IMR-90 (cell line): ENCODE measurements at places on chromosomes 2 and 18. TPM values are rescaled to one million over a fixed set of nuclear protein-coding genes. Genes with fewer than 3 reads are reported as not detected.
A peak's percentile ranks its signal among the peaks of the same experiment; 100 is the strongest.

- peak; percentile 58 for DNase-seq
Measured at GRCh38 chr18:79857082-79857671, 59.4 kb downstream of the KCNG2 start.

GRCh38 chr2:187552828-187553681 lies 1.2 kb downstream of the TFPI start:
- DNase-seq = peak; percentile 91

DNA sequence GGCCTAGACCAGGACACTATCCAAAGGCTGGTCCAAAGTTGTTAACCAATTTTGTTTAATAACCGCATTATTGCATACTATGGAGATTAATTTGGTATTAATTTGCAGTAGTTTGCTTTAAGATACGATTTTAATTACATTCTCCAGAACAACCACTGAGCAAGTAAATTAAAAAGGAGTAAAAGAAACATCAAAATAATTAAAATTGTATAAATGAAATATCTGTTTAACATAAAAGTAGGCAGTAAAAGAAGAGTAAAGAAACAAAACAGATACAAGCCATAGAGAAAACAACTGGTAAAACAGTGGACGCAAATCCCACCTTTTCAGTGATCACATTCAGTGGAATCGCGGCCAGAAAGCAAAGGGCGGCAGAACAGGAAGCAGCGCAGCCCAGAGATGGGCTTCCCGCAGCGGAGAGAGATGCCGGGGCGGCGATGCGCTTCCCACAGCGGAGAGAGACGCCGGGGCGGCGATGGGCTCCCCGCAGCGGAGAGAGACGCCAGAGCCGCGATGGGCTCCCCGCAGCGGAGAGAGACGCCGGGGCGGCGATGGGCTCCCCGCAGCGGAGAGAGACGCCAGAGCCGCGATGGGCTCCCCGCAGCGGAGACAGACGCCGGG lies 176.8 kb downstream of the RTP5 start:
- no peak for DNase-seq

Gene ST8SIA5
- total RNA-seq = not detected in 2 replicates

GRCh38 chr2:28219138-28219537 lies 173.5 kb upstream of the FOSL2 start:
- peak; percentile 43 for DNase-seq

GRCh38 chr18:48929212-48929612 lies 21.6 kb downstream of the SMAD7 start:
- DNase-seq = peak; percentile 33

DNA sequence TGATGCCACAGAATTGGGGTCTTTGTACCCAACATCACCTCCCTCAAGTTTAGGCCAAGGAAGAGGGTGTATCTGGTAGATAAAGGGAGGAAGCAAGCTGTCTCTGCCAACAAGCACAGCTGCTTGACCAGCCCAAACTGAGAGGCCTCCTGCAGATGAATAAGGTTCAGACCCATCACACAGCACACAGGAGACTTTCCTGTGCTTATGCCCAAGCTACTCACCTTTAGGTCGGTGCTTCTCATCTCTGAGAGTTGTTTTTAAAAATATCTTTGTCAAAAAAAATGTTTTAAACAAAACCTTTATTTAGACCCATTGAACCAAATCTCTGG lies 24.7 kb upstream of the SP3 start:
- DNase-seq = no peak

Gene GALR1
- not detected in 2 replicates for total RNA-seq

GRCh38 chr2:230987137-230988020 lies 8.5 kb upstream of the SPATA3 start:
- peak; percentile 47 for DNase-seq

DNA sequence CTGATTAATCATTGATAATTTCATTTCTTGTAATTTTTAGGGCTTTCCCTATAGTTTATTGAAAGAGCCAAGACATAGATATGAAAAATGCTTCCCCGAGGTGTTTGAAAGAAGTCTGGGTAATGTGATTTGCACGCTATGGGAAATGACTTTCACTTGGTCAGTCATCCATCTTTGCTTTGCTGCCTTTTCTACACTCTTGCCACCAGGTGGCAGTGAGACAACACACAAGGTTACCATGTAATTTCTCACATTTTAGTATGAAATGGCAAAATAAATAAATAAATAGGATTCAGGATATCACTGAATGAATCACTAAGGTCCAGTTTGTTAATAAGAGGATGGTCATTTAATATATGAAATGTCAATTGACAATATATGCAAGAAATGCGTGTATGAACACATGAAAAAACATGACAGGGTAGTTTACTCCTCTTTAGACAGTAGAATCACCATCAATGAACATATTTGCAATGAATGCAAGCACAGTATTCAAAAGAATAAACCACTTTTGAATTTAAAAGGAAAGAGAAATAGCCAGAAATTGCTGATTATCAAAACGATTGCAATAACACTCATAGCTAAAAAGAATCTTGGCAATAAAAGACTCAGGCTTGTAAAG lies 52.2 kb upstream of the KCNH7 start:
- peak; percentile 40 for DNase-seq

- no peak for DNase-seq
Measured at GRCh38 chr18:29174891-29175290, 998.0 kb upstream of the CDH2 start.

DNA sequence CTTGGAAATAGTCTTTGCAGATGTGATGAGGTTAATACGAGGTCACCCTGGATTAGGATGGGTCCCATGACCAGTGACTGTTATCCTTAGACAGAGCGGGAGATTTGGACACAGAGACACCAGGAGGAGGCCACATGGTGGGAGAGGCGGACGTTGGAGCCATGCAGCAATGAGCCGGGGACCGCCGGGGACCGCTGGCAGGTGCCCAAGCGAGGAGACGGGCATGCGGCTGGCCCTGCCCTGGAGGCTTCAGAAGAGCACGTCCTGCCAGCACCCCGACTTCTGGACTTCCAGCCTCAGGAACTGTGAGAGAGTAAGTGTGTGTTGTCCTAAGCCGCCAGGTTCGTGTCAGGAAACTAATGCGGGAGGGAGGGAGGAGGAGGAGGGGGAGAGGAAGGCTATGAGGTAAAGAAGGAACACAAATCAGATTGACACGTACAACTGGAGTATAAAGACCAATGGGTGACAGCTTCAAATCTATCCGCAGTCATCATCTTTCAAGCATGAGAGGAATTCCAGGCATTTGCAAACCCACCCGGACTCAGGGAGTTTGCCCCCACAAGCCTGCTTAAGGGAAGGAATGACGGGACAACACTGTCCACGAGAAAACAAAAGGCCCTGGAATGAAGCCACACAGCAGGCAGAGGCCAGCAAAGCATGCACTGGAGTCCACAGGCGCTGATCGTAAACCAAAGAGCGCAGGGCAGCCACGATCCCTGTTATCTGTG lies 11.6 kb upstream of the BOK start:
- DNase-seq = peak; percentile 93

DNA sequence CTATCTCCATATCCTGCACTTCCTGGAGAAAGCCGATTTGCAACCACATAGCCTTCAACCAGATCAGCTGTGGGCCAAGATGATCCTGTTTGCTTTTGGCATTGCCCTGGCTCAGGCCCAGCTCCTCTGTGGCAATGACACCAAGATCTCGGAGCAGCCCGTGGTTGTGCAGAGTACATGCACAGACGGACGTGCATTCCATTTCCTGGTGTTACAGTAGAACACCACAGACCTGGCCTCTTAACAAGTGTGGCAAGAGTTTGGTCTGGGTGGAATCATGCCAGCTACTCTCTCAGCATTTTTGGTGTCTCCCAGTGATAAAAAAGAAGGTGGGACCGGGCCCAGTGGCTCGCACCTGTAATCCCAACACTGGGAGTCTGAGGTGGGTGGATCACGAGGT lies 20.0 kb downstream of the MALT1 start:
- no peak for DNase-seq

GRCh38 chr2:164792316-164793170 lies 49.1 kb downstream of the COBLL1 start:
- DNase-seq = no peak

Gene GPR35
- 0.28 TPM in 1 of 2 replicates, not detected in the other for total RNA-seq

- DNase-seq = no peak
Measured at GRCh38 chr2:149125031-149125725, 86.7 kb downstream of the LYPD6B start.

DNA sequence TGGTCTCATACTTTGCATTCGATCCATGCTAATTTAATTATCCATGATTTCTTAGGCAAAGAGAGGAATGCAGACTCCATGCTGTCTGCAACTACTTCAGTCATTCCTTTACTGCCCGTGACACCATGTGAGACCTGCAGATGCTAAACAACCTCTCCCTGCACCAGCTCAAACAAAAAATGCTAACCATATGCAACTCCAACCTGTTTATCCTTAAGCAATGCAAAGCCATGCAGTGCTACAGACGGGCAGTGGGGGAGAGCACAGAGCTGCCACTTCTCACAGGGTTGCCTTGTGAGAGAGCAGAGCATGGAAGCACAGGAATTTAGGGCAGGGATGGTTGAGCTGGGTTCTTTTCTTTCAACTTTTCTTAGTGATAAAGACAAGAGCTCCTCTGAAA lies 74.9 kb upstream of the KLHL14 start:
- no peak for DNase-seq

DNA sequence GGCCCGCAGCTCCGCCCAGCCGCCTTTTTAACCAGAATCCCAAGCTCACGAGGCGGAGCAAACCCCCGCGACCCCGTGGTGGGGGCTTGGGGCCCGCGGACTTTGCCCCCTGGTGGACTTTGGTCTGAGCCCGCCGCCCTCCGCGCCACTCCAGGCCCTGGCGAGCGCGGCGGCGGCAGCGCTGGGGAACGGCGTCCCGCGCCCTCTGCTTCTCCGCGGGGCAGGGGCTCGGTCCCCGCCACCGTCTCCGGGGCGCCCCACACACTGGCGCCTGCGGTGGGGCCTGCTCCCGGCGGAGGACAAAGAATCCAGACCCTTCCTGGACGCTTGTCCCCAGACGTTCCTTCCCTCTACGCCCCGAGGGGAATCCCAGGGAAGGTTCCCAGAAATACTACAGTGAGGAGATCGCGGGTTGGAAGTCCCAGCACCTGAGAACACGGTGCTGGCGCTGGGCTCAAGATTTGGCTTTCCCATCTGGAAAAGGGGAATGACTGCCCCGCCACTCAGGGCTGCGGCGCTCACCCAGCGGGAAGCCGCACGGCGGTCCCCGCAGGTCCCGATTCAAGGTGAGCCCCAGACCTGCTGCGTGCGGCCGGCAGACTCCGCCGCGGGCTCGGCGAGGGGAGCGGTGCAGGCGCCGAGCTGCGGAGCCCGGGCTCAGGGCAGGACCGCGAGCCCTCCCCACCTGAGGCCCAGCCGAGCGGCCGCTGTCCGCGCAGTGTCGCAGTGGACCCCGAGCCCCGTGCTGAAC lies at the start of gene HAAO:
HAAO (minus strand) TSS at position 1 of the 751 bp plus-strand sequence. CDS start 47 bp downstream, outside the sequence.
- DNase-seq = no peak

DNA sequence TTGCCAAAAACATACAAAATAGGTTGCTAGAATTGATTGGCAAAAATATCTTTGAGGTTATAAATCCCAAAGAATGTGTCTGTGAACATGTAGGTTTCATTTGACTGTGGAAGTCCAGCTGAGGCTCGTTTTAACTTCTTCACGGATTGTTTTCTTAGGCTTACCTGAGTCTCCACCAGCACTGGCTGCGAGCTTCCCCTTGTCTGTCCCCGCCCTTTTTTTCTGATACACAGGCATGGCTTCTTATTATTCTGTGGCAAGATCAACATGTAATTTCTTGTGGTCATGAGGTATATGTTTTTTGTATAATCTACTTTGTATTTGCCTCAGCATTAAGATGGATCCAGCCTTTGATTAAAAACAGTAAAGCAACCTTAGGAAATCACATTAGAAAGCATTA lies 7.2 kb upstream of the SLC40A1 start:
- no peak for DNase-seq

GRCh38 chr2:201157694-201158093 lies 25.2 kb upstream of the CASP10 start:
- no peak for DNase-seq

DNA sequence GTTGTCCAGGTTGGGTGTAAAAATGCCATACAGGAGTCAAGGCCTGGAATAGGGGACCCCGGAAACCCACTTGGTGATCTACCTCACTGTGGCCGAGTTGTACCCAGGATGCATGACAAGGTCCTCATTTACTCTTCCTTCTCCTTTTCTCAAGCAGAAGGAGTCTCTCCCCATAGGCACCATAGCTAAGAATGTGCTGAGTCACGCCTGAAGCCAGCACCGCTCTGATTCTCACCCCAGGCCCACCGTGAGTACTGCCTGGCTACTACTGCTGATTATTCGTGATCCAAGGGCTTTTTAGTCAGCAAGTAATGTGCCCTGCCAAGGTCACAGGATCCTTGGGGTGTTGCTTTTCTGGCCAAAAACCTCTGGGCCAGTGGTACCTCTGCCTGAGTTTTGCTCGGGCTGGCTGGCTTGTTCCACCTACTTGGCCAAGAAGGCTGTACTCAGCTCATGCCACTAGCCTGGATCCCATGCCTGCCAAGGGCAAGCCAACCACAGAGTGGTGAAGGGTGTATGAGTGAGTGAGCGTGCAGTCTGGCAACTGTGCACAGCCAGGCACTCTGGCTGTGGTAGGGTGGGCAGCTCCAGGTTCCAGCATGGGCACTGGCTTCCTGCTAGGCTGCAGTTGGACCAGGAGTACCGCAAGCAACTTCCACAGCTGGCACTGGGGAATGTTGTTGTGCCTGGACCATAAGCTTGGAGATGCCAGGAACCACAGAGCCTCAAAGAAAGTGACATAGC lies 650.1 kb upstream of the VRK2 start:
- DNase-seq = no peak

GRCh38 chr2:222703886-222704285 lies 32.4 kb downstream of the MOGAT1 start:
- DNase-seq = peak; percentile 82

GRCh38 chr2:197378494-197379307 lies 56.1 kb downstream of the SF3B1 start:
- DNase-seq = peak; percentile 44

- DNase-seq = no peak
Measured at GRCh38 chr2:1246239-1246638, 167.0 kb upstream of the TPO start.

Gene CRYGC
- not detected in 2 replicates for total RNA-seq

- peak; percentile 71 for DNase-seq
Measured at GRCh38 chr2:181073896-181074295, 93.5 kb downstream of the UBE2E3 start.

- DNase-seq = peak; percentile 44
Measured at GRCh38 chr2:239087046-239087710, 239.3 kb downstream of the TWIST2 start.

GRCh38 chr2:164000176-164000575 lies 264.4 kb upstream of the FIGN start:
- no peak for DNase-seq

GRCh38 chr18:80105369-80106167 lies 3.5 kb upstream of the ADNP2 start:
- DNase-seq = no peak

GRCh38 chr2:134083548-134083947 lies 170.3 kb upstream of the MGAT5 start:
- DNase-seq = peak; percentile 32

GRCh38 chr2:29114946-29115609 lies at the start of gene CLIP4:
Gene CLIP4 (plus strand): TSS chr2:29115415. CDS start chr2:29121389, 5,974 bp downstream.
- DNase-seq = peak; percentile 51

- DNase-seq = no peak
Measured at GRCh38 chr2:184564092-184564491, 34.2 kb upstream of the ZNF804A start.

Gene KIF1A
- total RNA-seq = under 0.01 TPM in 1 of 2 replicates, not detected in the other
